ENCODE measurements at places on chromosomes 6 and 20.
A peak's percentile ranks its signal among the peaks of the same experiment; 100 is the strongest.

GRCh38 chr6:83270971-83271719, 78.0 kb downstream of the RWDD2A start:
- no peak for DNase-seq

DNA sequence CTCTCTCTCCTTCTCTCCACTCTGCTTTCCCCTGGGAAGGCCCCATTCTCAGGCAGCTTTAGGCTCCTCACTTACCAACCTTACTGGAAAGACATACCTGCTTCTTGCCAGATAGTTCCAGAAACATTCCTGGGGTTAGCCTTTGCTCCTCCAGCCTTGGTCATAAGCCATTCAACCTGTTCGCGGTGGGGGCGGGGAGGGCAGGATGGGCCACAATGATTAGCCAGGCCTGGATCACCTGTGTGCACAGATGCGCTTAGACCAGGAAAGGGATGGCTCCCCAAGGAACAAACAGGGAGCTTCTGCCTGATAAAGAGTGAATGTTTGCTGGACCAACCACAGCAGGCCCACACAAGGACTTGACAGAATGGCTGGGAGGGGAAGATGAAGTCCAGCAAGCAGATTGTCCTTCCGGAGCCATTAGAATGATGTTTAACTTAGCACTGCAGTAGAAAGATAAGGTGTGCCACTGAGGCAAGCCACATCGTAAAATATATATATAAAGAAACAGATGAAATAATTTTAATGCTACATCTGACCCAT, 57.7 kb upstream of the CDKAL1 start:
- DNase-seq, result no peak

DNA sequence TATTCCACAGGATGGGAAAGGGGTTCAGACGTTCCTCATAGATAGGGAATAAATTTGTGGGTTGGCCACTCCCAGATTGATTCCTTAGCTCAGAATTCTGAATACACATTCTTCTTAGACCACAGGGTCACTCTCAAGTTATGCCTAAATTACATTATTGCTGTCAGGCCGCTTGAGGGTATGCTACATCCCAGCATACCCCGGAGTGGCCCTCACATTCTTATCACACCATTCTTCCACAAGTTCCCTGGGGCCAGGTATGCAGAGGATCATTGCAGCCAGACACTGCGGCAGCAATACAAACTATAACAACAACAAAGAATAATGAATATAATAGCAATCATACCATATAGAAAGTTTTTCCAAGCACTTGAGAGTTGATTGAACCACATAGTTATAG, 237.9 kb upstream of the SOX4 start:
- DNase-seq, result no peak

GRCh38 chr6:30359276-30359675, 14.3 kb downstream of the RPP21 start:
- DNase-seq, result no peak

DNA sequence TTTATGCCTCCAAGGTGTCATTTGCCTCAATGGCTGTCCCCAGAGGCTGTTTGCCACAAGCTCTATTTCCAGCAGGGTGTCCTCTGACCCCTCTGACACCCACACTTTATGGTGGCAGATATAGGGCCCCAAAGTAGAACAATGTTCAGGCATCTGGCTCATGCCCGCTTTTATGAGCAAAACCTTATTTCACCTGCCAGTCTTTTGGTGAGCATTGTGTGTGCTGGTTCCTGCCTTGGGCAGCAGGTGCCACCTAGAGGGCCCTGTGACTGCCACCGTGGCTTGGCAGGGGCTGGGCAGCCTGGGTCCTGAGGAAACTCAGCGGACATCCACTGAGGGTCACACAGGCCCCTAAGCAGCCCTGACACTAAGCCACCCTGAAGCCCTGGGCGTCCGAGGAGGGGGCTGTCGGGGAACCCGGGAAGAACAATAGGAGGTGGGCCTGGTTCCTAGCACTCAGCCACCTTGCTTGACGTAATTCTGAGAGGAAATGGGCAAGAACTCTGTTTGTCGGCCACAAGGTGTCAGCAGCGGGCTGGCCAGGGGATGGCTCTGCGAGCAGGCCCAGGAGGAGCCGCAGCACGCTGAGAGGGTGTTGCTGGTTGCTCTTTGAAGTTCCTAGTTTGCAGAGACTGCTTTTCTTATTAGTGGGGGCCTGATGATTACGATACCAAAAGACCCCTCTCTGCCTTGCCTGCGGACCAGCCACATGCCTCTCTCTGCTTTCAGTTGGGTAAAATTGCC, 148.9 kb downstream of the SCML4 start:
- DNase-seq, result peak; percentile 88

GRCh38 chr6:10730254-10730653, 7.4 kb downstream of the TMEM14C start:
- DNase-seq, result no peak

DNA sequence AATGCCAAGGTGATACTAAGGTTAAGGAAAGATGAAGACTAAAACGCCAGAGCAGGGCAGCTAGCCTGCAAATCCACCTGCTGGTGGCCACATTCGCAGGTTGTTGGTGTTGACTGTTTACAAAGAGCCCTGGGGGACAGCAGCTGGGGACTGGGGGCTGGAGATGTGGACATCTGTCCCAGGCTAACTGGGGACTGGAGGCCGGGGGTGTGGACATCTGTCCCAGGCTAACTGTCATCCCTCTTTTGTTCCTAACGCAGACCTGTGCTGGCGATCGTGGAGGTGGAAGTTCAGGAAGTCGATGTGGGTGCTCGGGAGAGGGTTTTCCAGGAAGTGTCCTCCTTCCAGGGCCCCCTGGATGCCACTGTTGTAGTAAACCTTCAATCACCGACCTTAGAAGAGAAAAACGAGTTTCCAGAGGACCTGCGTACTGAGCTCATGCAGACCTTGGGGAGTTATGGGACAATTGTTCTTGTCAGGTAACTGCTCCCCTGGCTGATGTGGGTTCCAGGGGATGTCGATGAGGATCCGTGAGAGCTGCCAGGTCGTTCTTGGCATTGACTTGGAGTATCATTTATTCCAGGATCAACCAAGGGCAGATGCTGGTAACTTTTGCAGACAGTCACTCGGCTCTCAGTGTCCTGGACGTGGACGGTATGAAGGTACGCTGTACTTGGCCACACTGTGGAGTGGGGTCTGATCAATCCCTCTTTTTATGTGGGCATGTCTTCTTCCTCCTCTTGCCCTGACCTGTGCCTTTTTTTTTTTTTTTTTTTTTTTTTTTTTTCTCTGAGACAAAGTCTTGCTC, 87.0 kb downstream of the SERAC1 start:
- DNase-seq, result no peak

DNA sequence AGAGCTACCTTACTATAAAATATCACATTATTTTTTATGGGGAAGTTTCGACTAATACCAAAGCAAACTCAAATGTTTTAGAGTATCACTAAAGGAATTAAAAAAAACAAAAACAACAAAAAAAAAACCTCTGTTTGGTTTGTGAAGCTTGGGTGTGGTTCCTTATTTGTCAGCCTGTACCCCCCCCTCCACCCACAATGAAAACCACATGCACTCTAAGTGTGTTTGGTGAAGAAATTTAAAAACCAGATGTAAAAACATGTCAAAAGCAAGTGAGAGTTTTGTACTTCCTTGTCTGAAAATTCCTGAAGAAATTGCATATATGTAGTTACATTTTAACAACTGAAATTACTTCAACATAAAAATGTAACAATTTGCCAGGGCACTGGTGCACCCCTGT, 3.1 kb downstream of the STK38 start:
- DNase-seq, result no peak

DNA sequence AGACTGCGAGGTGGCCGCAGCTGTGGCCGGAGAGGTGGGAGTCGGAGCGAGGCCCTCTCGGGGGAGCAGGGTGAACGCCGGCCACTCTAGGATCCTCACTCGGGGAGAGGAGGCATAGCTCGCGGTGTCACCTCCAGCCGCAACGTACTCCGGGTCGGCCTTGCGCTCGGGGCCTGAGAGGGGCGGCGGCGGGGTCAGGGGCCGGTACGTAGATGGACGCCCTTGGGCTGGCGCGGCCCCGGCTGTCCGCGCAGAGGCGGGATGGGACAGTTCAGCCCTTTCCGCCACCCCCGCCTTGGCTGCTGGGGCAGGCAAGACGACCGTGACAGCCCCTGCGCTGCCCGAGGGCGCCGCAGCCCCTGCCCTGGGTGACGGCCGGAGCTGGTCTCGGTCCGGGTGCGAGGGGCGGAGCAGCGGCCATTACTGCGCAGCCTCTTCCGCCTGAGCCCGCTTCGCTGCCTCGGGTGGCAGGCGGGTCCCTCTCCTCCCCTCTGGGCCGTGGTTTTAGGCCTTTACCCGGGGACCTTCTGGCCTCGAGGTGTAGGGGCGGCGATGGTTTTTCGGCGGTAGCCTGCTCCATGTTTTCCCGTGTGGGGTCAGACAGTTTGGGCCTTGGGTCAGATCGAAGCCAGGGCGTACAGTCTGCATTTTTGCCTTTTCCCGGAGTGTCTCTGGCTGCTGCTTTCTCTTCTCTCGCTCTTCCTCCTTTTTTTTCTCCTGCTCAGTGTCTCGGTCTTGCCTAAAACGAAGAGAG, 405 bp downstream of the RNF146 start:
- peak; percentile 60 for DNase-seq

DNA sequence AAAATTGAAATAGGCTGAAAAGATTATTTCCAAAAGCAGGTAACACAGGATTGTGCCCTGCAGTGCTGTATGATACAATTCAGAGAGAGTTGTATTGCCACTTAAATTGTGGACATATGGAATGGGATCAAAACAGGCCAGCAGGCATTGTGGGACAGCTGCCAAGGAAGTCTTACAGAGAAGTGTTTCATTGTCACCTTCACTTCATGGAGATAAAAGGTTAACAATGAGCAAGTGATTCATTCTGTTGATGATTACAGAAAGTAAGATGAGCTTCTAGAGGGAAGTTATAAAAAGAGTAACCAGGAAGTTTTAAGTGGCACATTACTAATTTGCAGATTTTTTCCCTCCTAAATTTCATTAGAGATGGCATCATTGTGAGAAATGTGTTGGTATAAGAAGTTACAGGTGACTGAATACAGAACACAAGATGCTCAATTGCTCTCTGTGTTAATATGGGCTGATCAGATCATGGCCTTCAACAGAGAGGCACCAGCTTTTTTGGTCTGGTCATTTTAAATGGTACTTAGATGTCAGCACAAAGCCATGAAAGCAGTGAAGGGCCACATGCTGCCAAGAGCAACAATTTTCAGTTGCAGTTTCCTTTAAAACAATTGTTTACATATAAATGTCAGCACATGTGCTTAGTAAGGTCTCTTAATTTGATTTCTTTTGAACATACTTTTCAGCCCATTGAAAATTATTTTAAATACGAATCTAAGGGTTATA, 402.5 kb upstream of the FKBP1C start:
- no peak for DNase-seq

GRCh38 chr6:118945217-118945616, 10.3 kb upstream of the MCM9 start:
- DNase-seq, result no peak

- DNase-seq, result no peak
Measured at GRCh38 chr20:57075181-57075580, 191.3 kb downstream of the BMP7 start.

DNA sequence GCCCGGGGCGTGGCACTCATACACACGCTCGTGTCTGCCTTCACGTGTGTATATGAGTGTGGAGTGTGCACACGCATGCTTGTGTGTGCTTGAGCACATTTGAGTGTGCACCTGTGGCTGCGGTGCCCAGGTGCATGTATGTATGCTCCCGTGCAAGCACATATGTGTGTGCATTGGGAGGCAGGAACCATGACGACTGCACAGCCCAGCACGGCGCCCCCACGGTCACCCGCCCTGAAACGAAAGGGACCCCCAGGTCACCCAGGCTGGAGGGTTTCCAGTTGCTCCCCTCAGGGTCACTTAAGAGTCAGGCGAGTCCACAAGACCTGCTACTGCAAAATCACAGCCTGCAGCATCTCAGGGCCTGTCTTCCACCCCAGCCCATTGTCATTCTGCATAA, 94.7 kb downstream of the YTHDF1 start:
- DNase-seq, result no peak

DNA sequence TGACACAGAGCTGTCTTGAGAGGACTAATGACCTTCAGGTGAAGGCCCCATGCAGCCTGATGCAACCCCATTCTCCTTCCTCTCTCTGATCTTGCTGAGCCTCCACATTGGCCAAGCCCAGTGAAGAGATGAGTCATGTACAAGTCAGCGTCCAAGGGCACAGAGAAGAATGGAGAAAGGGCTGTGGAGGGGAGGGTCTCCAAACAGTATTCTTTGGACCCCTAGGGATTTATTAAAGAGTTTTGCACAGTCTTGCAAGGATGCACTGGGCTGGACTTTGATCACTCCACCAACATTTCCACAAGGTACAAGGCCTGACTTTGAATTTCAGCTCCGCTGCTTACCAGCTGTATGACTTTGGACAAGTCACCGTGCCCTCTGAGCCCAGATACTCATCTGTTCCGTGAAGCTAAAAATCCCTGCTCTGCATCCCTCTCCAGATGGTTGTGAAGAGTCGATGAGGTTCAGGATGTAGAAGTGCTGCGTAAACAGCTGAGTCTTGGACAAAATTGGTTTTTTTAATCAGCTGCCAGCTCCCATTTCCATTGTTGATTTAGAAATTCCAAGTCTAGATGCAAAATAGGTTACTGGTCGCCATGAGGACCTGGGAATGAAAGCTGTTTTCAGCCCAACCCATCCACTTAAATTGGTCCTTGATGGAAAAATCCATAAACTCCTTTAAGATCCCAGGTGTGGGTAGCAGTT, 14.1 kb upstream of the KCNG1 start:
- DNase-seq, result no peak

- DNase-seq, result no peak
Measured at GRCh38 chr6:64224819-64225218, 589.2 kb downstream of the PHF3 start.

DNA sequence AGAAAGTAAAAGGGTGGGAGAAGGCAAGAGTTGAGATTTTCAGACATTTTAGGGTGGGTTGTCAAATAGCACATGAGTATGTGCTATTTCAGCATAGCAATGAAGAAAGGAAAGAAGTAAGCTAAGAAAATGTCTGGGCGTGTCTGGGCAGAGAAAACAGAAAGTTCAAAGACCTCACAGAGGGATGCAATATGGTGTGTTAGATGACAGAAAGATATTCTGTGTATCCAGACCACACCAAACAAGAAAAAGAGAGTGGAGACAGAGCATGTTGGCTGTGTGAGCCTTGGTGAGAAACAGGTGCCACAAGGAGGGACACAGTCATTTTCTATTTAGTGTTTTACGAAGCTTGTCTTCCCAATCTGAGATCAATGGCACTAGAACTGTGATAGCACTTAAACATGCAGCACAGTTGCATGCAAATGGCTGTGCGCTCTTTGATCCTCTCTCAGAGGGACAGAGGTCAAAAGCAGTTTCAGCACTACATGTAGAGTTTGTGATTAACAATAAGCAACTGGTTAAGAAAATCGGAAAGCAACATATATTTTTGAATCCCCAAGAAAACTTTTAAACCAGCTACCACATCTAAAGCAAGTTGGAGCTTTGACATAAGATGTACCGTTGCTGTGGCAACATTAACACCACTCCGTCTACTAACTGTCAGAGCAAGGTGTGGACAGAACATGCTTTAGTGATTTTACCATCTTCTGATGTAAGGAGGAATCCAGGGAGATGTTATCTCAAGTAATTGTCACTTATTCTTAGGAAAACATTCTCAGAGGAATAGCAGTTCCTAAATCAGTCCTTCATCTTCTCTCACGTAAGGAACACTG, 515.5 kb upstream of the NOX3 start:
- no peak for DNase-seq

- DNase-seq, result no peak
Measured at GRCh38 chr6:3392930-3393835, 63.7 kb downstream of the SLC22A23 start.

All from mesothelial cell of epicardium (in vitro differentiated cells).